ENCODE measurements at places on chromosomes 7 and 10.

GRCh38 chr7:3082831-3083230, 39.2 kb upstream of the CARD11 start:
- DNase-seq = no peak

GRCh38 chr7:136887317-136887716, 18.9 kb downstream of the CHRM2 start:
- DNase-seq = no peak

DNA sequence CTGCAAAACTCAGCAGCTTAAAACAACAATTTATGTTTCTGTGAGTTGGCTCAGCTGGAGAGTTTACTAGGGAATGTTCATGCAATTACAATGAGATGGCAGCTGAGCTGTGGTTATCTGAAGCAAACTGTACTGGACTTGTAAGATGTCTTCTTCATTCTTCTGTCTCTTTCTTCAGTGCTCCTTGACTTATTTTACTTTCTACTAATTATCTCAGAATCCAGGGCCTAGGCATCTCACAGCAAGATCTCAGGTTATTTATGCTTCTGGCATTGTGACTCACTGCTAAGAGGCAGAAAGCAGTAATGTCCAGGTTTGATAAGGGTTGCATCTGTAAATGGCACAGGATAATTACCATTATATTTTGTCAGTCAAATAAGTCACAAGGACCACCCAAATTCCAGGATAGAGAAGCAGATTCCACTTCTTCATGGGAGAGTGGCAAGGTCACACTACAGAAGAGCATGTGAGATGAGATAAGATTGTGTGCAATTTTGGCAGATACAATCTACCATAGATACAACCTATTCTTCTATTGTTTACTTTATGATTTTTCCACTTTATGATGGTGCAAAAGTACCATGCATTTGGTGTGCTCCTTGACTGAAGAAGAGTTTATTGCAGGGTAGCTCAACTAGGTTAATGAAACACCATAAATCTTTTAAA, 16.8 kb downstream of the VIM start:
- no peak for DNase-seq

DNA sequence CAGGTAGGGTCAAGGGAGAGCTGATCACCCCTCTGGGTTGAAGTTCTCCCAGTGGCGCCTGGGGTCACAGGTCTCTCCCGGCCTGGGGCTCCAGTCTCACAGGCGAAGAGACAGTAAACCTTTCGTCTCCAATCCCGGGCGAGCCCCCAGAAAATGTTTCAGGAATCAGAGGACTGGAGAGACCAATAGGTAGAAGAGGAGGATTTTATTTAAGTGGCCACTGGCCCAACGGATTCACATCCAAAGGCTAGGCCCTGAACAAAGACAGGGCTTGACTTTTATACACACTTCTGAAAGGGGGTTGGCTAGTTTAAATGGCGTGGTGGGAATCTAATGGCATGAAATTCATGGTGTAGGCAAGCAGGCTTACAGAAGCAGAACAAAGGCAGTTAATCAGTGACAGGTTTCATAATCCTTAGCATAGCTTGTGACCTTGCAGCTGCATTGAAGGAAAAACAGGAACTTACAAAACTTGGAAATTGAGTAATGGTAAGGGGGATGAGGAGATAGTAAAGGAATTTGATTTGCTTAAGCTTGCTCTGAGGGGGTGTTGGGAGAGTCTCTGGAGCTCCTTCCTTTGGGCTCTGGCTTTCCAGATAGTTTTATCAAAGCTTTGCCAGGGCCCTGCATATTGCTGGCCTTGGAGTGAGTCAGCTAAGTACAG, 105.5 kb downstream of the TRIM24 start:
- DNase-seq = no peak

GRCh38 chr7:151549644-151550043, 29.9 kb upstream of the RHEB start:
- no peak for DNase-seq

GRCh38 chr10:3805791-3806461, 20.9 kb upstream of the KLF6 start:
- DNase-seq = no peak

GRCh38 chr7:23721456-23721855, 11.4 kb downstream of the STK31 start:
- DNase-seq = no peak

DNA sequence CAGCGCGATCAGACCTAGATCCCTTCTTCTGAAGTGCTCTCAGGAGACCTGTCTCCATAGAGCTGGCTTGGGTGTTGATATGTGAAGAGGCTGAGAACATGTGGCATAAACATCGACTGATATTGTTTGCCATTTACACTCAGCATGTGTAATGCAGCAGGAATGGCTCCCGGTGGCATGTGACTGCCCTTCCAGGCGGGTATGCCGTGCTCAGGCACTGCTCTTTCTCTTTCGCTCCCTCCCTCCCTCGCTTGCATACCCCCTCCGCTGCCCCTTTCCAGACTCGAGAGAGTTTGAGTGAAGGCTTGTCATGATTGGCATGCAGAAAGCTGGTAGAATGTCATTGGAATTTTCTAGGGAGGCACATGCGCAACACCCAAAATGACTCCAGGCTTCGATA, 107.3 kb upstream of the PDCD4 start:
- no peak for DNase-seq

GRCh38 chr10:54131833-54132232, 669.2 kb downstream of the PCDH15 start:
- no peak for DNase-seq

- no peak for DNase-seq
Observed at GRCh38 chr10:133464582-133465031, 10.9 kb downstream of the SCART1 start.

- DNase-seq = no peak
Observed at GRCh38 chr10:23512355-23513058, 73.6 kb downstream of the OTUD1 start.

GRCh38 chr7:79377097-79377496, 76.4 kb downstream of the MAGI2 start:
- no peak for DNase-seq

- DNase-seq = no peak
Observed at GRCh38 chr7:158329014-158329610, 258.5 kb downstream of the PTPRN2 start.

GRCh38 chr7:111393011-111393754, 169.1 kb downstream of the IMMP2L start:
- DNase-seq = no peak

DNA sequence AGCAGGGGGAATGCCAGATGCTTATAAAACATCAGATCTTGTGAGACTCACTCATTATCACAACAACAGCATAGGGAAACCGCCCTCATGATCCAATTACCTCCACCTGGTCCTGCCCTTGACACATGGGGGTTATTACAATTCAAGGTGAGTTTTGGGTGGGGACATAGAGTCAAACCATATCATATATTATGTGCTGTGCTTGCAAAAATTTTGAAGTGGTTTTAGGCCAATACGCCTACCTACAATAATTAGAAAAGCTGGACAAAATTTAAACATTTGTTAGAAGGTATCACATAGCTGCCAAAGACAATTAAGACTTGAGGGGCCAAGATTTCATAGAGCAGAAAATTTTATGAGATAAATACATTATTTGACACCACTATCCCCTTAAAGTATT, 29.5 kb downstream of the NPSR1 start:
- DNase-seq = no peak

- no peak for DNase-seq
Observed at GRCh38 chr10:5073659-5074058, 20.6 kb upstream of the AKR1C3 start.

DNA sequence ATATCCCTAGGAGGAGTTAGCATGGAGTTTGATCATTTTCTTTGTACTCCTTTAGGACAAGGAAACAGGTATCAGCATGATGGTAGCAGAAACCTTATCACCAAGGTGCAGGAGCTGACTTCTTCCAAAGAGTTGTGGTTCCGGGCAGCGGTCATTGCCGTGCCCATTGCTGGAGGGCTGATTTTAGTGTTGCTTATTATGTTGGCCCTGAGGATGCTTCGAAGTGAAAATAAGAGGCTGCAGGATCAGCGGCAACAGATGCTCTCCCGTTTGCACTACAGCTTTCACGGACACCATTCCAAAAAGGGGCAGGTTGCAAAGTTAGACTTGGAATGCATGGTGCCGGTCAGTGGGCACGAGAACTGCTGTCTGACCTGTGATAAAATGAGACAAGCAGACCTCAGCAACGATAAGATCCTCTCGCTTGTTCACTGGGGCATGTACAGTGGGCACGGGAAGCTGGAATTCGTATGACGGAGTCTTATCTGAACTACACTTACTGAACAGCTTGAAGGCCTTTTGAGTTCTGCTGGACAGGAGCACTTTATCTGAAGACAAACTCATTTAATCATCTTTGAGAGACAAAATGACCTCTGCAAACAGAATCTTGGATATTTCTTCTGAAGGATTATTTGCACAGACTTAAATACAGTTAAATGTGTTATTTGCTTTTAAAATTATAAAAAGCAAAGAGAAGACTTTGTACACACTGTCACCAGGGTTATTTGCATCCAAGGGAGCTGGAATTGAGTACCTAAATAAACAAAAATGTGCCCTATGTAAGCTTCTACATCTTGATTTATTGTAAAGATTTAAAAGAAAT, 4.8 kb downstream of the BAMBI start:
- DNase-seq = no peak

DNA sequence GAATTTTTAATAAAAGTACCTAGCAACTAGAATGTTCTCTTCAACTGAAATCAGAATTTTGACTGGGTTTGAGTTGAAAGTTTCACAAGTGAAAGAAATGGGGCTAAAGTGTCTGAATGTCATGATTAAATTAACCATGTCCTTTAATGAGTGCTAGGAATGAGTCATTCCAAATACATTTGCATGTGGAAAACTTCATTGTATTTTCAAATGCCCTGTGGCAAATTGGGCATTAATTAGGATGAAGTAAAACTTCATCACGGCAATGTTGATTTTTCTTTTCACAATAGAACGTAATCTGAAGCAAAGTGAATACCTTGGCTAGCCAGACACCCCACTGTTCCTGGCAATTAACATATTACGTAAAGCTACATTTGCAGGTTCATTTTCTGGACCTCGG, 166.6 kb downstream of the KIAA1217 start:
- DNase-seq = no peak

- DNase-seq = no peak
Observed at GRCh38 chr10:87541114-87541513, 36.4 kb downstream of the MINPP1 start.

GRCh38 chr7:4713183-4713784, 31.2 kb downstream of the FOXK1 start:
- DNase-seq = no peak

DNA sequence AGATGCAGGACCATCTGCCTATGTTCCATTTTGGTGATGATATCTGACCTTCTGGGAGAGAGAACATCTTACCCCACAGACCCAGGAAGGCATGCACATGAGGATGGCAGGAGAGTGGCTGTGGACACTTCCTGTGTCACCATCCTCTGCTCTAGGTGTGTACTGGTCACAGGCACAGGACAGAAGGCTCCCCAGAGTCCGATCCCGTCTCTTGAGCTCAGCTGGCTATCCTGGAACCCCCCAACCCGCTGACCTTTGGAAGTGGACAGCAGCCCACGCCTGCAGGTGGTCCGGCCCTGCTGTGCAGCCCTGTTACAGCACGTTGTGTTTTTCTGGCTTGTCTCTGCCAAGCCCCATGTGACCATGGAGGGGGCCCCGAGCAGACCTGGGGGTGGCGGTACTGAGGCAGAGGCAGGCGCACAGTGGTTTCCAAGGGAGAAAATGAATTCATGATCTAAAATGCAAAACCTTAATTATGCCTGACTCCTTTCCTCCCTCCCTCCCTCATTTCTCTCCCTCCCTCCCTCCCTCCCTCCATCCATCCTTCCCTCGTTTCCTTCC, 178.8 kb downstream of the CUX1 start:
- DNase-seq = no peak

DNA sequence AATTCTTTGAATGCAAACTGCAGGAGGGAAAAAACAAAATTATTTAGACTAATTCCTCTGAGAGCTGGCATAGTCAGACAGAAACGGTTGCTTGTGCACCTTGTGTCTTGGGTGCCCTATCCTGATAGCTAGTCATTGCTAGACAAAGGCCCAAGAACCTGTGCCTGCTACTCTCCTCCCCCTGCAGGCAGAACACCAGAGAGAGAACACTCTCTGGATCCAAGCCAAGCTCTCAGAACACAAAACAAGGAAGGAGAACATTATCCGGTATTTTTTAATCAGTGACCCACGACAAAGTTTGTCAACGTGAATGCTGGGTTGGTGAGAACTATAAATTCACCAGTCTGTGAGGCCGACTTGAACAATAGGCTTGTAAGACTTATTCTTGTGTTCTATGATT, 18.8 kb upstream of the PPP1R9A start:
- DNase-seq = no peak

- DNase-seq = no peak
Observed at GRCh38 chr7:94396037-94396431, 1.3 kb downstream of the COL1A2 start.

GRCh38 chr10:129005080-129005479, 462.0 kb upstream of the MGMT start:
- DNase-seq = no peak

DNA sequence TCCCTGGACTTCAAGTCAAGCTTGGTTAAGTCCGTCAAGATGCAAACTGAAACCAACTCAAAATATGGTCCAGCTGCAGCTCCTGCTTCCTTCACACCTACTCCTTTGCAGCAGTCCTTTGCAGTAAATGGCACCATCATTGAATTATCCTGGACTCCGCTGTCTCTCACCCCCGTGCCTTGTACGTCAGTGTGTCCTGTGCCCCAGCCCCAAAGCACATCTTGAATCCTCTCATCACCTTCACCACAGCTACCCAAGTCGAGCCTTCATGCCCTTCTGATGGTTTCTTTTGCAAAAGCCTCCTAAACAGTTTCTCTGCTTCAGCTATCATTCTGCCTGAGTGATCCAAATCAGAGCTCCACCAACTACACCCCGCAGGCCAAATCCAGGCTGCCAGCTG, 88.4 kb upstream of the LEP start:
- DNase-seq = no peak

GRCh38 chr10:121680879-121681655, 82.8 kb upstream of the FGFR2 start:
- DNase-seq = no peak

DNA sequence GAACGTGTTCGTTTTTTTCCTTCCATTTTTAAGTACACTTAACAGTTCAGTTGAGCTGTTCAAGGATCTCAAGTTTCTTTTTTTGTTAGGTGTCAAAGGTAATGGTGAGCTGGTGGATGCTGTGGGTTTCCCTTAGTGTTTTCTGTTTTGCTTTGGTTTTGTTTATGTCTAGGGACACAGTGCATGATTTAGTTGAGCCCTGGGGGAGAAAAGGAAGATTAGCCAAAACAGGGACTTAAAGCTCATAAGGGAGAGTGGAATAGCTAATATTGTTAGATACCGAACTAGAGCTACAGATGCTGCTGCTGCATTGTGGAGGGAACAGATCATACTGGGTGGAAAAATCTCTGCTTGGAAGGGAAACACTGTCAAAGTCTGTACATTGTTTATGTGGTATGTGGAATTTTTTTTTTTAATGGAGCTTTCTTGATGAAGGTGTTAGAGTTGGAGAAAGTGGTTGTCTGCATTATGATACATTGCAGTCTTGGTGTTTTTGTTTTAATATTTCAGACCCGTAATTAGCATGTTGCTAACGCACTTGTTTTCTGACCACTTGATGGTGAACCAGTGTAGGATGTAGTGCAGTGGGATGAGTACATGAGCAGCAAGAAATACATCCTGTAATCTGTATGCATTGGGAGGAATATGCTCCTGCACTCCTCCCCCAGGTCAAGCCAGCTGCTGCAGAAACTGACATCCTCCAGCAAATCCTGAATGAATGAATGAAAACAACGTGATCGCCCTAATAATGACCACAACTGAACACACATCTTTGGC, 2.1 kb downstream of the GLCCI1 start:
- no peak for DNase-seq

- no peak for DNase-seq
Observed at GRCh38 chr7:158228986-158229385, 358.6 kb downstream of the PTPRN2 start.

GRCh38 chr7:107002126-107002525, 42.4 kb upstream of the PRKAR2B start:
- no peak for DNase-seq
